ENCODE measurements at places on chromosomes 4 and X.
A peak's percentile ranks its signal among the peaks of the same experiment; 100 is the strongest.

GRCh38 chrX:137101273-137101990 is 67.6 kb upstream of the GPR101 start:
- no peak for DNase-seq

DNA sequence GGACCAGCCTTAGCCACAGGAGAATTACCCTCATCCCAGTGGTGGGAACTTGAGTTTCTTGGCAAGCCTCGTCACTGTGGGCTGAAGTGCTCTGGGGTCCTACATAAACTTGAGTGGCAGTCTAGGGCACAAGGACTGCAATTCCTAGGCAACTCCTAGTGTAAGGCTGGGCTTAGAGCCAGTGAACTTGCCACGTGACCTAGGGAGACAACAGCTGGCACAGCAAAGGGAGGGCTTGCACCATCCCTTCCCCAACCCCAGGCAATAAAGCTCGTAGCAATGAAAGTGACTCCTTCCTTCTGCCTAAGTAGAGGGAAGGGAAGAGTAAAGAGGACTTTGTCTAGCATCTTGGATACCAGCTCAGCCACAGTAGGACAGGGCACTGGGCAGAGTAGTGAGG is 81.8 kb downstream of the TEX11 start:
- no peak for DNase-seq

GRCh38 chrX:34300871-34301270 is 168.8 kb upstream of the FAM47A start:
- peak; percentile 5 for DNase-seq

GRCh38 chr4:147731580-147732517 is at the start of gene ARHGAP10:
Gene ARHGAP10 (plus strand): TSS chr4:147732088. CDS start chr4:147732302, 214 bp downstream.
- no peak for DNase-seq

- DNase-seq: no peak
These were observed 13.2 kb upstream of the PDE6B start for GRCh38 chr4:612052-612748.

DNA sequence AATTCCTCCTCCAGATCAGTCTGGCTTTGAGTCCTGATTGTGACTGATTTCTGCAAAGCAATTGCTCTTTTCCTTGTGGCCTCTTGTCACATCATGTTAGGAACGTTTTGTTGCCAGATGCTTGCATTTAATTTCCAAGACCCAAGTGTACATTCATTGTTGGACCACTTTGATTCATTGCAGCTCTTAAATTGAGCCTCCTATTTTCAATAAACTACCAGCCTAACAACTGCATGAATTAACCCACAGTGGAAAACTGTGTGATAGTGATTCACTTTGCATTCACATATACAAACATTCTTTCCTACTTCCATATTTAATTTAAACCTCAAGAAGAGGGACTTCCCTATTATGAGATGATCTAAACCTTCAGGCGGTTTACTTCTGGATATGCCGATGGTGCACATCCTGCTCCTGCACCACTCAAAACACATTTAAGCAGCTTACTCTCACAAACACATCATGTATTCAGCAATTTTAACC is 118.4 kb downstream of the AFF1 start:
- DNase-seq: no peak

DNA sequence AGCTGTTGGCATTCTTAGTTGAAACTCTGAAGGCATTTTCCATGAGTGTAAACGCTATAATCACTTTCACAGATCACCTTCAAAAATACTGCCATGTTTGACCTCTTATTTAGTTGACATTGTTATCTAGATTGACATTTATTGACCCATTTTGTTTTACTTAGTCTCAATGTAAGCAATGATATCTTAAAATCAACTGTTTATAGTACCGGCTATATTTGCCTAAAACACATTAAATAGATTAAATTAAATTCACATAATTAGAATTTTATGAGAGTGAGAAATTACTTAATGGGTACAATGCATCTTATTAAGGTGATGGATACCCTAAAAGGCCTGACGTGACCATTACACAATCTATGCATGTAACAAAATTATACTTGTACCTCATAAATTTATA is 517.7 kb upstream of the FTHL17 start:
- no peak for DNase-seq

- no peak for DNase-seq
These were observed 2.8 kb downstream of the UPRT start for GRCh38 chrX:75276666-75277065.

GRCh38 chr4:73452953-73453700 is 17.1 kb downstream of the AFP start:
- no peak for DNase-seq

- no peak for DNase-seq
These were observed 660 bp downstream of the WWC2 start for GRCh38 chr4:183099537-183100297.

- no peak for DNase-seq
These were observed 4.2 kb upstream of the TAB3 start for GRCh38 chrX:30893206-30893605.
